ENCODE measurements at places on chromosomes 5 and 9.

GRCh38 chr9:96587338-96588315, 32.0 kb downstream of the CDC14B start:
- DNase-seq, result no peak

- DNase-seq, result no peak
Measured at GRCh38 chr9:694403-695154, 146.9 kb upstream of the DMRT1 start.

DNA sequence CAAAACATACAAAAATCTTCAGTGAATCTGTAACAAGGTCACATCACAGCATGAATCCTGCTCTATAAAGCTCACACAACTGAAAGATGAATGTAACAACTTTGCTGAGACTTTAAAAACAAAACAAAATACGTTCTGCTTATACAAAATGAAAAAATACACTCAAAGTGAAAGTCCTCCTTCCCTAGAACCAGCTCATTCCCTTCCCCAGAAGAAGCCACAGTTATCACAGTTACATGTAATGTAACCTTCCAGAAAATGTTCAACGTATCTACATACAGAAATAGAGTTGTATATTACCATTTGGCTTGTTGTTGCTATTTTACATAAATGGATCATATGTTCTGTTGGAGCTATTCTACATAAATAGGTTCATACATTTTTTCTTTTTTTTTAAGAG, 2.6 kb downstream of the AUH start:
- no peak for DNase-seq

DNA sequence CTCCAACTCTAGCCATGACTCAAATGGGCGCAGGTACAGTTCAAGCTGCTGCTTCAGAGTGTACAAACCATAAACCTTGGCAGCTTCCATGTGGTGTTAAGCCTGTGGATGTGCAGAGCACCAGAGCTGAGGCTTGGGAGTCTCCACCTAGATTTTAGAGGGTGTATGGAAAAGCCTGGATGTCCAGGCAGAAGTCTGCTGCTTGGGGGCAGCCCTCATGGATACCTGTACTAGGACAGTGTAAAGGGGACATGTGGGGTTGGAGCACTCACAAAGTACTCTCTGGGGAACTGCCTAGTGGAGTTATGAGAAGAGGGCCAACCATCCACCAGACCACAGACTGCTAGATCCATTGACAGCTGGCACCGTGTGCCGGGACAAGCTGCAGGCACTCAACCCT, 273.5 kb upstream of the ST8SIA4 start:
- DNase-seq, result no peak

DNA sequence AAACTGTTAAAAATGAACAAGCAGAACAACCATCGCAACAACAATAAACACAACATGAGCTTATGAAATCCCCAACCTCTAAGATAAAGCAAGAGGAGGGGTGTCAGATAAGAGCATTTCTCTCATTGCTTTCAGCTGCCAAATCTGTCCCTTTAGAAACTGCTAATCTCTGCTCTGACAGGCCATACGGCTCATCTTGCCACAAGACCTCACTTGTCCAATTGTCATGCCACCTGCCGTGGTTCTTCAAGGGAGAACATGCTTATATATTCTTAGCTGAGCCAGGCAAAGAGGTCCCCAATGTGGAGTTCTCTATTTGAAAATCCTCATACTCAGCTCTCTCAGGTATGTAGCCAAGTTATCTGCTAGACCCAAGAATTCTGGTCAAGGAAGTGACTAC, 405.0 kb upstream of the TNC start:
- DNase-seq, result no peak

- no peak for DNase-seq
Measured at GRCh38 chr5:170739446-170739845, 44.1 kb upstream of the GABRP start.

GRCh38 chr5:179610109-179610902, 13.2 kb downstream of the HNRNPH1 start:
- DNase-seq, result no peak
